WTC11 (cell line): ENCODE measurements at places on chromosomes 5 and 9. TPM values are rescaled to one million over a fixed set of nuclear protein-coding genes. Genes with fewer than 3 reads are reported as not detected.

Gene NUTM2G
- 0.14 to 0.50 TPM (median 0.27 TPM) in 3 replicates for total RNA-seq

- H3K4me3 ChIP-seq = no peak overlapping the region
- DNase-seq = no peak
- no peaks in the 10 kb centered on the region for H3K4me1 ChIP-seq
- H3K27me3 ChIP-seq = no peaks in the 10 kb centered on the region
- no peak overlapping the region for H3K27ac ChIP-seq
These were observed 85.4 kb downstream of the NTRK2 start for GRCh38 chr9:84754881-84755280.

- H3K27ac ChIP-seq = no peak overlapping the region
- H3K27me3 ChIP-seq = no peaks in the 10 kb centered on the region
- H3K4me1 ChIP-seq = no peaks in the 10 kb centered on the region
- no peak overlapping the region for H3K4me3 ChIP-seq
- DNase-seq = no peak
These were observed 302.6 kb downstream of the ARHGEF28 start for GRCh38 chr5:73928476-73929070.

DNA sequence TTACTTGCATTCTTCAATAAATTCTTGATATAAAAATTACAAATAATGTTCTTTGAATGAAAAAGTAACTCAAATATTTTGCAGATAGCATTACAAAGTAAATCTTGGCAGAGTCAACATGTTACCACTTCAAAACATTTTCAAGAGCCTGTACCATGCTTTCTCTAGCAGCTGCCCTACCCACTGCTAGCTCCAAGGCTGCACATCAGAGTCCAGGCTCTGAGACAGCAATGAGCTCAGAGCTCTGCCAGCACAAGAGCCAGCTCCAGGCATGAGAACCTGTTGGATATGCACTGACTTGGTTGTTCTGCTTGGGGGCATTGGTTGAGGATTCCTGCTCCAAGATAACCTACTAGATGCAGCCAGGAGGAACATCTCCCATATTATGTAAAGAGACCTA, 211.3 kb upstream of the HAPLN1 start:
- H3K27me3 ChIP-seq = no peaks in the 10 kb centered on the region
- peaks cover 9% of the 10 kb centered on the region for H3K4me1 ChIP-seq
- DNase-seq = no peak
- no peak overlapping the region for H3K4me3 ChIP-seq
- H3K36me3 ChIP-seq = peaks cover 4% of the 10 kb centered on the region

Gene UBAP1
- 23.9 to 26.3 TPM (median 25.7 TPM) in 3 replicates for total RNA-seq

- no peak overlapping the region for H3K4me3 ChIP-seq
- no peaks in the 10 kb centered on the region for H3K27me3 ChIP-seq
- no peak overlapping the region for H3K27ac ChIP-seq
These were observed 10.4 kb upstream of the EEIG1 start for GRCh38 chr9:127991017-127991756.

DNA sequence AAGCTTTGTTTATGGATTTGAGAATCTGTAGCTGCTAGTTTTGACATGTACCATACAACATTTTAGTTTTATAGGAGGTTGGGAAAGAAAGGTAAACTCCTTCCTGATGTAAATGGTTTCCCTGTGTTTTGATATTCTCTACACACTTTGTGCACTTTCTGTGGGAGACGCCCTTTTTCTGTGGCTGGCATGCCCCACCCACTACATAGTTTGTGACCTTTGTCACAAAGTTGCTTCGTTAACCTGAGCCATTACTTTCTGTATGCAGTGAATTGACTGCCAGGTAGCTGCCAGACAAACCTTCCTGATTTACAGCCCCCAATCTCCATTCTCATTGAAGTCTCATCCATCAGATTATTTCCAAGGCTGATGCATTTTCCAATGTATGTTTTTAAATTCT, 90.6 kb downstream of the NLN start:
- H3K4me3 ChIP-seq = no peak overlapping the region
- H3K27ac ChIP-seq = no peak overlapping the region

DNA sequence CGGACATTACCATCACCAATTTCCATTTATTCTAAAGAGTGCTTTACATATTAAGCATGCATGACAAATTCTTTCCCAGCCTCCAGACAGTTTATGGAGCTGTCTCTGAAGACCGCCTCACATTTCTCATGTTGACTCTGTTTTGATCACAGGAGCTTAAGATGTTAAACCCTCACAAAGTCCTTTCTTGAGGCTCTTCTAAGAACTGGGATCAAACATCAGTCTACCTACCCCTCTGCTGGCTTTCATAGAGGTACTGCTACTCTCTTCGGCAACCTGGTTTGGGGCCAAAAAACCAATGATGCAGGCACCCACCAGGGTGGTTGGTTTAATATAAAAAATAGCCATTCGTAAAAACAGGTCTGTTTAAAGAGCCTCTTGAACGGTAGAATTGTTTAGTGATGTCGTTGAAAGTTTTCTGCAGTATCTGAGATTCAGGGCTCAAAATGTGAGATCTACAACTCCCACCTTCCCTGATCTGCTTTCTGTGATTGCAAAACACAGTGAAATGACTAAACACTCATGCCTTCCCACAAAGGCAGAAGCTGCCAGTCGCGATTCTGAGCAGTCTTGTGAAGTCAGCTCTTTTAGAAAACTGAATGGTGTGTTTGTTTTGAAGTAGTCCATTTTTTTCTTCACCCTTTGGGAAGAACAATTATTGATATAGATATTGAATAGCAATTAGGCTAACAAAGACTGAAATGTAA, 3.5 kb downstream of the RXFP3 start:
- no peak overlapping the region for H3K27ac ChIP-seq
- no peak overlapping the region for H3K4me3 ChIP-seq
- H3K27me3 ChIP-seq = peaks cover 29% of the 10 kb centered on the region

Gene SLC25A2
- total RNA-seq = 0.24 TPM in 1 of 3 replicates, not detected in the others

Gene FBXO38
- total RNA-seq = 30.4 to 35.8 TPM (median 34.8 TPM) in 3 replicates

DNA sequence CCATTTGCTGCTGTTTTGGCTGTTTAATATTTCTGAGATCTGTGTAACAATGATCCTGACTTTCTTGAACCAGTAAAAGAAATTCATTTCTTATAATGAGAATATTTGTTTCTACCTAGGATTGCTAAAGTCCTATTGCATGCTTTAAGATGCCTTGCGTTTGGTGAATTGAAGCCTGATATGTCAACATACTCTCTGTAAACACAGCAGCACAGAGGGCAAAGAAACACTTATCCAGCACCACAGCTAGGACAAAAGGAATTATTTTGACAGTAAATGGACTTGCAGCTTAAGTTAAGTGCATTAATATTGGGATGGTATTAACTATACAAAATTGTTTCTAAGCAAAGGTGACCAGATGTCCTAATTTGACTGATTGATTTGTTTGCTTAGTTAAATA, 2031.2 kb upstream of the CDH6 start:
- H3K4me1 ChIP-seq = peaks cover 8% of the 10 kb centered on the region
- H3K36me3 ChIP-seq = peaks cover 3% of the 10 kb centered on the region
- no peak overlapping the region for H3K27ac ChIP-seq
- H3K27me3 ChIP-seq = no peaks in the 10 kb centered on the region
- DNase-seq = no peak
- no peak overlapping the region for H3K4me3 ChIP-seq

Gene MLANA
- total RNA-seq = not detected in 3 replicates

DNA sequence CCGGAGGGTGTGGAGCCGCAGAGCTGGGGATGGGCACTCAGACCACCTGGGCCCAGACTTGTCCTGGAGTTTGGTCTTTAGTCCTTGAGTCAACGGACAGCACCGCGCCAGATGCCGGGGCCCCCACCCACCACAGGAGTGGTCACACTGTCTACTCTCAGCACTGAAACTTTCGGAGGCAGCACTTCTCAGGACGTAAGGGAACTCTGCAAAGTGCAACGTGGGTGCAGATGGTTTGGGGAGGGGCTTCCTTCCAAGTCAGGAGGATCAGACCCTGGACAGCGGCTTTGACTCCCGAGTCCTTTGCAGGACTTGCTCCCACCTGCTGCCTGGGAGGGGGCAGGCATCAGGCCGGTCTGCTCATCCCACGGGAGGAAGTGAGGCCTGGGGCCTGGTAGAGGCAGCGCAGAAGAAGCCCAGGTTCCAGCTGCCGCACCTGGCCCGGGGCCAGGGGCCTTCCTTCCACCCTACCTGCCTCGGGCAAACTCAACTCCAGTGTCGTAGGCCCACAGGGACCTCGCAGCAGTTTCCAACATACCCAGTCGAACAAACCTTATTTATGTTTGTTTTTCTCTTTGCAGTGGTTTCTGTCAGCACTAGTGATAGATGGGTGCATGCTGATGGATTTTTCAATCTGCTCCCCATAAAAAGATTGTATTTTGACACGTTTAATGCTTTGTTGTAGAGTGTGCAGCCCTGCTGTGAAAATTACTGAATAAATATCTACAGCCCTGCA, 149.8 kb upstream of the PPP1R26 start:
- H3K27me3 ChIP-seq = no peaks in the 10 kb centered on the region
- no peak overlapping the region for H3K27ac ChIP-seq
- H3K4me1 ChIP-seq = 0 out of 2 replicates have a peak, but pooled peaks cover 5% of the 10 kb centered on the region
- peaks cover 7% of the 10 kb centered on the region for H3K36me3 ChIP-seq
- DNase-seq = peak; percentile 59
- no peak overlapping the region for H3K4me3 ChIP-seq

DNA sequence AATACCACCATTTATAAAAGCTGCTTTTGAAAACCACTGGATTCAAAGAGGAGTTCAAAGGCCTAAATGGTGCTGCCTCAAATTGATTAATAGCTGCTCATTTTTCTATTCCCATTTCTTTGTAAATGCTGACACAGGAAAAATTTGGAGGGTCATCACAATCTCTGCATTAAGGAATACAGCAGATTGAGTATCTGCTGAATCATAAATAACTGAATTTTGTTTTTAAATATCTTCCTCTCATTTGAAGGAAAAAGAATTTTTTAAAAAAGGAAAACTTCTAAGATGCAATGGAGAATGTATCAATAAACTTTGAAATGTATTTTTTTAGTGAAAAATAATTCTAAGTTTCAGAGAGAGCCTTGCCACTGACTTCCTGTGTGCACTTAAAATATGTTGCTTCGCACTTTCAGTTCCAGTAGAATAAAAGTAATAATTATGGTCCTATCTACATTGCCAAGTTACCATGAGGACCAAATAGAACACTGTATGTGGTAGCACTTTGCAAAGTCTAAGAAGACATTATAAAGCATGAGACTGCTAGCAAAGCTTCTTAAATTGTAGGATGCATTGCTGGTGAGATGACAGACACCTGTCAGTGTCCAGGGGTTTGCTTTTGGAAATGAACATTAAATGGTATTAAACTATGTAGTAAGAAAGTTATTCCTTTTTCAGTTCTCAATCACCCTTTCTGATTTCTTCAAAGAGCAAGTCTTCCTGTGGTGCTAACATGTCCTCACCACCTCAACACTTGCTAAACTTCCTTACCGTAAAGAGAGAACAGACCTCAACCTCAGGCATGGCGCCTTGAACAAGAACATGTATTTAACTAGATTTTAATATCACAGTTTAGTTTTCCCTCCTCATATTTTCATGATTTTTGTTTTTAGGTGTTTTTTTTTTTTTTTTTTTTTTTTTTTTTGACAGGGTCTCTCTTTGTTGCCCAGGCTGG, 555.1 kb downstream of the EBF1 start:
- H3K4me1 ChIP-seq = peaks cover 5% of the 10 kb centered on the region
- H3K36me3 ChIP-seq = peaks cover 12% of the 10 kb centered on the region; the same call in 1 of the 2 replicates
- DNase-seq = no peak
- H3K4me3 ChIP-seq = no peak overlapping the region

DNA sequence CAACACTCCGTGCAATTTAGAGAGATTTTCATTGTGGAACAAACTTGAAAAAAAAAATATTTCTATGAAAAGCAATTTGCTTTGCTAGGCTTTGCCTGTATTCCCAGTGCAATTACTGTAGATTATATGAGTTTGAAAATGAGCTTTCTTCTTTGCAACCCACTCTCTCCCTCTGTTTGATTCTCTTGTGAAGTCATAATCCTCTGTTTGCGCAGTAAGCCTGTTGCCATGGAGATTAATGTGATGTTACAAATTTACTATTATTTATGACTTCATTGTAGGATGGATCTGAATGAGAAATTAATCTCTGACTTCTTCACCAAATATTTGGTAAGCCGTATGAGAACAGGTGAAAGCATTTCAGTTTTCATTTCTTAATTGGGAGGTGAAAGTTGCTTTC, 320.3 kb downstream of the SPATA31D1 start:
- peaks cover 5% of the 10 kb centered on the region for H3K4me1 ChIP-seq
- H3K27ac ChIP-seq = no peak overlapping the region
- H3K4me3 ChIP-seq = no peak overlapping the region
- DNase-seq = no peak

DNA sequence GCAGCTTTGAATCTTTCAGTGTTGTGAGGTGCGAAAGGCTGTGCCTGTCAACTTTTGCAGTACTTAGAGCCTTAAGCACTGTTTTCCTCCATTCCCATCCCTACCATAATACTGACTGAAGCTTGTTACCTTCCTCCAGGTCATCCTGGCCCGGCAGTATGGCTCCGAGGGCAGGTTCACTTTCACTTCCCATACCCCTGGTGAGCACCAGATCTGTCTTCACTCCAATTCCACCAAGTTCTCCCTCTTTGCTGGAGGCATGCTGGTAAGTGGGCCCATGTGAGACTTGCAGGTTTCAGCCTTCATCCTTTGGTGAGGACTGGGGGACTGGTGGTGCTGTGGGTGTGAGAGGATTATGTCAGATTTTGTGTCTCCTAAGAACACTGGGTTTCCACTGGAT, 1.5 kb downstream of the TMED9 start:
- H3K36me3 ChIP-seq = peaks cover 31% of the 10 kb centered on the region
- no peak for DNase-seq
- H3K4me1 ChIP-seq = peaks cover 6% of the 10 kb centered on the region
- H3K27ac ChIP-seq = no peak overlapping the region
- peak overlapping the region; percentile 100 for H3K4me3 ChIP-seq
- H3K27me3 ChIP-seq = peaks cover 26% of the 10 kb centered on the region

Gene WNT8A
- total RNA-seq = 0.16 TPM in 1 of 3 replicates, not detected in the others

GRCh38 chr5:65753189-65753588, 31.2 kb downstream of the NLN start:
- no peaks in the 10 kb centered on the region for H3K36me3 ChIP-seq
- H3K4me1 ChIP-seq = peaks cover 8% of the 10 kb centered on the region
- H3K27me3 ChIP-seq = no peaks in the 10 kb centered on the region

DNA sequence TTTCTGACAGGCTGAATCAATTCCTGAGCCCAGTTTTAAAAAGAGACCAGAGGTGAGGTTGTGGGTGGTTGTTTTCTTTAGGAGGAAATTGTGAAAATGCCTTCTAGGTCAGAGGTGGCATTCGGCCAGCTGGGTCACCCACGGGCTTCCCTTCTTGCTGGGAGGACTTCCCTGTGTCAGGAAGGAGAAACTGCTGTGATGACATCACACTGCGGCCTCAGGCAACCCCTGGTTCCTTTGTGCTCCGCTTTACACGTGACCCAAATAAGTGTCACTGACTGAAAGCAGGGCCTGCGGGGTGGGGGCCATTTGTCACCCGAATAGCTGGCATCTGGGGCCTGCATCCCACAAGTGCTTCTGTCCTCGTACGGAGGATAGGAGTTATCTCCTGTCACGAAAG, 39.7 kb downstream of the FABP6 start:
- H3K27ac ChIP-seq = 0 out of 2 replicates have a peak overlapping the region, but pooled peaks have one; percentile 38
- peaks cover 61% of the 10 kb centered on the region for H3K4me1 ChIP-seq
- no peak overlapping the region for H3K4me3 ChIP-seq
- DNase-seq = no peak
- no peaks in the 10 kb centered on the region; the same call in 1 of the 2 replicates for H3K27me3 ChIP-seq
